ENCODE measurements at places on chromosomes 6 and 20.

GRCh38 chr20:19789446-19789845 lies 31.4 kb downstream of the RIN2 start:
- no peak for DNase-seq

DNA sequence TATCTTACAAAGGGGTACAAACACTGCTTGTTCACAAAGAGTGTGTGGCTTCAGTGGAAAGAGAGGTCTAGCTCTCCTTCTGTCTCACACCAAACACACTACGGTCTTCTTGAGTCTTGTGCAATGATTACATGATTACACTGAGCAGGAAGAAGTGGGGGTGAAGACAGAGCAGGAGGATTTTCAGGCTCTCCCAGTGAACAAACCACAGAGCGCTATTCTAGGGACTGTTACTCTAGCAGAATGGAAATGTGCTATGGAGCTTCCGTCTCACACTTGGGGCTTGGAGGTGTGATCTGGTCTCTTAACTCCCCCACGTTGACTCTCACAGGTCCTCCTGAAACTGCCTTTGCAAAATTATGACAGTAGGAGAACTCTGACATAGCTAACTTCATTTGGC lies 203.4 kb downstream of the MYLK4 start:
- DNase-seq, result no peak

DNA sequence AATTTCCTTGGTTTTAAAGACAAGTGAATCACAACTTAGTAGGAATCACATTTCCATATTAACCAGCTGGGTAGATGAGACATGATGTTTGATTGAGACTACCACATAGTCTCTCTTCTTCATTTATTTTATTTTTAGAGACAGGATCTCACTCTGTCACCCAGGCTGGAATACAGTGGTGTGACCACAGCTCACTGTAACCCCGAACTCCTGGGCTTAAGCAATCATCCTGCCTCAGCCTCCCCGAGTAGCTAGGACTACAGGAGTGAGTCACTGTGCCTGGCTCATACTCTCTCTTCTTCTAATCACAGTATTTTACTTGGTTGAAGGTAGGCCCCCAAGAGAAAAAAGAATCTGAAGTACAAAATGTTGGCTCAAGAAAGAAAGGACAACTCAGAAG lies 80.2 kb upstream of the ASF1A start:
- no peak for DNase-seq

GRCh38 chr6:157305670-157306653 lies 17.4 kb downstream of the TMEM242 start:
- DNase-seq, result no peak

DNA sequence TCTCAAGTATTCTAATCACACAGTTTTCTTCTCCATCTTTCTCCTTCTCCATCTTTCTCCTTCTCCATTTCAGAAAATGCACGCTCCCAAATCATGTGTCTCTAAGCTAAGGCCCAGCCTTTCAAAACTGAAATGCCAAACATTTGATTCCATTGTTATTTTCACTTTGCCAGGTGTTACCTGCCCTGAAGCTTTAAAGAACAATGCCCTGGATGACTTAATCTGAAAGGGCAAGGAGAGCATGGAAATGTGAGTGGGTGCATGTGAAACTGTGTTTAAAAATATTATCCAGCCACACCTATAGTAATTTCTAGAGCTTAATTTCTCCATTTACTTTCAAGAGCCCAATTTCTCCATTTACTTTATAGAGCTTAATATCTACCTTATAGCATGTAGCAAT lies 42.4 kb upstream of the GCLC start:
- DNase-seq, result no peak

DNA sequence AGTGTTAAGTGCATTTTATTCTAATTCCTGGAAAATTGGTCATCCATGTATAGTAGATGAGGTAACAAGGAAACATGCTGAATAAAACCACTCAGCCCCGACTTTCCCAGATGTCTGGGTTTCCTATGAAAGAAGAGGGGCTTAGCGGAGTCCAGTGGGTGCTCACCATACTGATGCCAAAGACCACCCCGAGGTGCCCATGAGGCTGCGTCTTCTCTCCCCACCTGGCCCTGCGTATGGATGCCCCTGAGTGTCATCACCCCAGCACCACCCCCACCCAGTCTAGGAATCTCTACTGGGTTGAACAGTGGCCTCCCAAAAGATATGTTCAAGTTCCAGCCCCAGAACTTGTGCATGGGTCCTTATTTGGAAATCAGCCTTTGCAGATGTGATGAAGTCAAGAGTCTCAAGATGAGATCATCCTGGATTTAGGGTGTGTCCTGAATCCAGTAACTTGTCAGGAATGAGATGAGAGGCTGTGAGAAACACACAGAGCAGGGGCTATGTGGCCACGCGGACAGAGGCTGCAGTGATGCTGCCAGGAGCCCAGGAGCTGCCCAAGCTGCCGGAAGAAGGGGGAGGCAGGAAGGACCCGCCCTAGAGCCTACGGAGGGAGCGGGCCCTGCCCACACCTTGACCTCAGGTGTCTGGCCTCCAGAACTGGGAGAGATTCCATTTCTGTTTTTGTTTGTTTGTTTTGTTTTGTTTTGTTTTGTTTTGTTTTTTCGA lies 124.6 kb upstream of the CDH4 start:
- no peak for DNase-seq
